ENCODE measurements at places on chromosomes 5 and 9.

- no peak for DNase-seq
Observed at GRCh38 chr9:126522612-126523356, 90.9 kb upstream of the LMX1B start.

DNA sequence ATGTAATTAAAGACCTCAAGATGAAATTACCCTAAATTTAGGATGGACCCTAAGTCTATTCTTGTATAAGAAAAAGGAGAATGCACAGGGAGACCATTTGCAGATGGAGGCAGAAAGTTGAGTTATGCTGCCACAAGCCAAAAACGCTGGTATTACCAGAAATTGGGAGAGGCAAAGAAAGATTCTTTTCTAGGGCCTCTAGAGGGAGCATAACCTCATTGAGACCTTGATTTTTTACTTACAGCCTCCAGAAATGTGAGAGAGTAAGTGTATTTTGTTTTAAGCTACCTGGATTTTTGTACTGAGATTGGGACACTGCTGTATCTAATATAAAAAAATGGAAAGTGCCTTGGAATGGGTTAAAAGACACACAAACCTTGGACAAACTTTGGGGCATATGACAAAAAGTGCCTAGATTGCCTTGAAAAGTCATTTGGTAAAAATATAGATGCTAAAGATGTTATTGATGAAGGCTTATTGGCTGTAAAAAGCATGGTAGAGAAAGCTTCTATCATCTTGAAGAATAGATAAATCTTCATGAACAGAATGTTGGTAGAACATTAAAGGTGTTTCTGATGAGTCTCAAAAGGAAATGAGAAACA lies 174.7 kb upstream of the PRDM9 start:
- DNase-seq = peak; percentile 69

GRCh38 chr5:1011226-1011631 lies 2.6 kb downstream of the NKD2 start:
- DNase-seq = peak; percentile 88

GRCh38 chr5:170266570-170267381 lies 30.8 kb downstream of the LCP2 start:
- DNase-seq = no peak

- peak; percentile 96 for DNase-seq
Observed at GRCh38 chr5:7850395-7851239, at the start of gene CFAP90. CFAP90 (minus strand) TSS chr5:7851133; CDS start chr5:7851021, 112 bp downstream.

DNA sequence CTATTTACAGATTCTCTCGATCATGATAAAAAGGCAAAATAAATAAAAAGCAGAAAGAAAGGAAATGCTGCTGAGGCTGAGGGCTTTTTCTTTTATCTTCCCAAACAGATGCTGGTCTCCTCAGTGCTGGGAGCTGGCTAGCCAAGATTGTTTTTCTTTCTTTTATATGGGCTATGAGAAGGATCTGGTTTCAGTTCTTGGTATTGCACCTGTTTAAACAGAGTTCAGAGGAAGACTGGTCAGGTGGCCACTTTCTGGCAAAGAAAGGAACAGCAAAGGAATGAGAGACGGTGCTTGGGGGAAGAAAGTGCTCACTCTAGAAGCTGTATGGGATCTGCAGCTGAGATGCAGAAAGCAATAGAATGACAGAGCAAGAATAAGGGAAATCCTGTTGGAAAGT lies 88.9 kb downstream of the SLF1 start:
- peak; percentile 65 for DNase-seq

- no peak for DNase-seq
Observed at GRCh38 chr9:68974901-68975300, 39.0 kb downstream of the PRKACG start.
